AG08395 (cell line): ENCODE measurements at places on chromosomes 3 and 15.

DNA sequence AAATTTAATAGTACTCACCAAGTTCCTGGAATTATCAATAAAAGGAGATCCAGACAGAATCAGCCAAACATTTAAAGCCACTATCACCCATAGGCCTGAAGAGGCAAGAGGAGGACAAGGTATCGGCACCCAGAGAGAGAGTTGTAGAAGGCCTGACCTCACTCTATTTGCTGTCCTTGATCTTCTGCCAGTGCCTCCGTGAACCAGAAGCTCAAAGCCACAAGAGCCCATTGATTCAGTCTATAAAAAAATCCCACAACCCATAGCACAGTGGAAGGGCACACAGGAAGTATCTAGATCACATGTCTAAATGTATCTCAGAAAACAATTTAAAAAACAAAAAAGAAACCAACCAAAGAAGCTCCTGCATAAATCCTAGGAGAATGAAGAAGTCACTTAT lies 68.6 kb upstream of the FAM174B start:
- no peak for DNase-seq

GRCh38 chr15:31439328-31439727 lies 112.7 kb downstream of the KLF13 start:
- no peak for DNase-seq

- DNase-seq: no peak
Measured at GRCh38 chr15:31465083-31465955, 138.7 kb downstream of the KLF13 start.

- DNase-seq: peak; percentile 68
Measured at GRCh38 chr15:99085413-99086326, 19.2 kb upstream of the SYNM start.

DNA sequence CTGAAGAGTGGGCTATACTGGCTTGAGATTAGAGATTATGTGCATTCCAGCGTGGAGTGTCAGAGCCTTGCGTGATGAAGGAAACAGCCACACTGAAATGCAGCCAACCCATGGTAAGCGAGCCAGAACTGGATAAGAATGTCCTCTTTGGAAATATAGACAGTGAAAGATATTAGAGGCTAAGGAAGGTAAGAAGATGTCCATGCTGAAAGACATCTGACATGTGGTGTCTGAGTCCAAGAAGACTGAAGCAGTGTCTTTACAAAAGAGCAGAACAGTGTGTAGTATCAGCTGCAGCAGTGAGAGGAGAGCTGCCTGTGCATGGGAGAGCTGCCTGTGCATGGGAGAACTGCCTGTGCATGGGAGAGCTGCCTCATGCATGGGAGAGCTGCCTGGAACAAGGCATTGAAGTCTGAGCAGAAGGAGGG lies 672.2 kb downstream of the DIPK2A start:
- DNase-seq: peak; percentile 35

DNA sequence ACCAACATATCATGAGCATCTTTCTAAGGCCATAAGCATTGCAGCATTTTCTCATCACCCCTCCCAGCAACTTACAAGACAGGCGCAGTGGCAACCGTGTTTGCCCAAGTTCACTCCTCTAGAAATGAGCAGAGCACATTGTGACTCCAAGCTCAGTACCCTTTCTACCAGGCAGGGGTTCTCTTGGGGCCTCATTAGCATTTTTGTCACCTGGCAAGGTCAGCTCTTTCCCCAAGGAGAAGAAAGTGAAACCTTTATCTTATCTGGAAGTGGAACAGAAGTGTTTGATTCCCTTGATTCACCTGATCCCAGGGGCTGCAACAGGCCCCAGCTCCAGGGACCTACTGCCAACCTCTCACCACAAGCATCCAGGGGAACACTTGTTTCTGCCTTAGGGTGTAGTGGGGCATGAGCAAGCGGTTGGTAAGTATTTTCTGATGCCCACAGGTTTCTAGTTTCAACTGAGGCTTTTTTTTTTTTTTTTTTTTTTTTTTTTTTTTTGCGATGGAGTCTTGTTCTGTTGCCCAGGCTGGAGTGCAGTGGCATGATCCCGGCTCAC lies 44.0 kb upstream of the HERC1 start:
- no peak for DNase-seq

DNA sequence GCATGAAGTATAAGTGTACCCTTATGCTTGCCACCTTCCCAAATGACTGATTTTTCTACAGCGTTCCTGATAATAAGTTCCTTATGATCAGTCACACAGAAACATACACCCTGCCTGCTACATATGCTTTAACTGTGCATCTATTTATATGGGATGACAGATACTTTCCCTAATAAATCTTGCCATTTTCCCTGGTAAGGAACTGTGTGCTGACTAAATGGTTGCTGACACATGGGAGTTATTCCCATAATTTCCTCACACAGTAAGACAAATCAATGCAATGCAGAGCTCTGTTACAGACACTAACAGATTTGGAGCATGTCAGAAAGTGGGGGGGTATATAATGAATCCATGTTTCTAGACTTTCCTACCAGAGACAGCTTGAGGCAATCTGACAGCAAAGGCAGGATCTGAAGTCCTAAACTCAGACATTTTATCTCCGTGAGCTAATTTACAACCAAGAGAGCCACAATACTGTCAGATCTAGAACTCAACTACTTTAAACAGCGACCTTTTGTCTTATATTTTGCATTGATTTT lies 86.9 kb upstream of the TCF12 start:
- peak; percentile 16 for DNase-seq

GRCh38 chr15:24924153-24924552 lies 30.6 kb upstream of the SNRPN start:
- DNase-seq: no peak

- no peak for DNase-seq
Measured at GRCh38 chr3:68239542-68239941, 585.1 kb upstream of the SUCLG2 start.

- DNase-seq: no peak
Measured at GRCh38 chr15:36815786-36816185, 236.4 kb downstream of the CDIN1 start.

DNA sequence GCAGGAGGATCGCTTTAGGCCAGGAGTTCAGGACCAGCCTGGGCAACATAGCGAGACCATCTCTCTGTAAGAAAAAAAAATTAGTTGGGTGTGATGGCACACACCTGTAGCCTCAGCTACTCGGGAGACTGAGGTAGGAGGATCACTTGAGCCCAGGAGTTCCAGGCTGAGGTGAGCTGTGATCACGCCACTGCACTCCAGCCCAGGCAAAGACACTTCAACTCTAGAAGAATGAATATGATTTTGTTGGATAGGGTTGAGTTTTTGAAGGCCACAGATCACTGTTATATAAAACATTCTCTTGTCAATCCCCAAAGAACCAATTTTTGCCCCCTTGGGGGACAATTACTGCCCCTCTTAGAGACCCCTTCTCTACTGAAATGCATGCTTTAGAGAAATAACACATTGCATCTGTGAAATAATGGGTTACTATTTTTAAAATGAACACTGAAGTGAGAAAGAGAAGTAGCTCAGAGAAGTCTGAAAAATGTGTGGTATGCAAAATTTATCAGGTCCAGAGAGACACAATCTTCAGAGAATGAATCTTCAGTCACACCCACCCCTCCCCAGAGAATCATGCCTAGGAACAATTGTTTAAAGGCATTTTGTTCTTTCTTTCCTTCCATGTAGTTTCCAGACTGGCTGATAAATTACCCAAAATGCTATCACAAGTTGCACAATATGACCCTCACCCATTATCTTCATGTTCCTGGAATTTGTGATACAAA lies 42.7 kb downstream of the METTL6 start:
- no peak for DNase-seq

- no peak for DNase-seq
Measured at GRCh38 chr3:170914690-170915089, 6.3 kb upstream of the EIF5A2 start.

DNA sequence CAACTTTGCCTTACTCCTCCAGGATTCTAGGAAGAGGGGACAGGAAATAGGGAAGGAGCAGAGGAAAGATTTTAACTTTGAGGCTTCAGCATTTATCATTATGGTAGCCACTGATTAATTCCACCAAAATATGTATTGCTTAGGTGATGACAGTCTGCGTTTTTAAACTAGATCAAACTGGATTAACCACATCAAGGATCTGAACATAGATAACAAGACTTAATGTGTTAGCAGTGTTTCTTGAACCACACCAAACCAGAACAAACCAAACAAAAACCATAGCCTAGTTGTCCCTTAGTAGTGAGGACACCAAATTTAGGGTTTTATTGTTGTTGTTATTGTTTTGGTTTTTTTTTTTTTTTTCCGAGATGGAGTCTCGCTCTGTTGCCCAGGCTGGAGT lies 113.5 kb upstream of the LMOD3 start:
- DNase-seq: no peak

DNA sequence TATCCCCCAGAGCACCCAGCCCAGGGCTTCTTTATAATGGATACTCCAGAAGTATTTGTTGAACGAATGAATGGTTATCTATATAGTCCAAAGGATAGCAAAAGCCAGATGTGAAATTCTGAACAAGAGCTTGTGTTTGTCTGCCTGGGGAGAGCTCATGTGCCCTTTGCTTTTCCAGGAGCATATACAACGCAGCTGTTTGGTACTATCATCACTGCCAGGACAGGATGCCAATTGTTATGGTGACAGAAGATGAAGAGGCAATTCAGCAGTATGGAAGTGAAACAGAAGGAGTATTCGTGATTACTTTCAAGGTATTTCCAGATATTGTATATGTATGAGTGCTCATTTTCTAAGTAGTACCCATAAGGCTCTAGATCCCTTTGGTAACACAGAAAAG lies 15.2 kb downstream of the DIS3L start:
- DNase-seq: no peak

GRCh38 chr3:22451501-22451900 lies 700.5 kb upstream of the ZNF385D start:
- no peak for DNase-seq
